ENCODE measurements at places on chromosomes 1 and 21.
A peak's percentile ranks its signal among the peaks of the same experiment; 100 is the strongest.

GRCh38 chr1:163650624-163651023, 328.9 kb downstream of the NUF2 start:
- DNase-seq, result no peak

- no peak for DNase-seq
Measured at GRCh38 chr1:159206110-159206509, 1.4 kb downstream of the ACKR1 start.

DNA sequence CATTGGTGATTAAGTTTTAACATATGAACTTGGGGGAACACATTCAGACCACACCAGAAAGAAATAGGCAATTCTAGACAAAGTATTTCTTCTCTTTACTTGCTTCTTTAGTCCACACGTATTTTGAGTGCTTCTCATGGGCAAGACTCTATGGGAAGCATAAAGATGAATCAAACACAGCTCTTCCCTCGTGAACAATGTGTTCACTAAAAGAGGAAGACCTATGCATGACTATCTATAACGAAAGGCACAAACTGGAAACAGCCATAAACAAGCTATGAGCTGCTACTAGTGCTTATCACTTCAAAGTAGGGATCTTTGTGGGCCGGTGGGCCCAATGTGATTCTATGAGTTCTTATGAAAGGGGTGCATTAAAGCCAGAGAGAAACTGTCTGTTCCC, 53.0 kb upstream of the PRDX6 start:
- no peak for DNase-seq

- DNase-seq, result no peak
Measured at GRCh38 chr1:153306303-153307220, 6.2 kb downstream of the PGLYRP3 start.

DNA sequence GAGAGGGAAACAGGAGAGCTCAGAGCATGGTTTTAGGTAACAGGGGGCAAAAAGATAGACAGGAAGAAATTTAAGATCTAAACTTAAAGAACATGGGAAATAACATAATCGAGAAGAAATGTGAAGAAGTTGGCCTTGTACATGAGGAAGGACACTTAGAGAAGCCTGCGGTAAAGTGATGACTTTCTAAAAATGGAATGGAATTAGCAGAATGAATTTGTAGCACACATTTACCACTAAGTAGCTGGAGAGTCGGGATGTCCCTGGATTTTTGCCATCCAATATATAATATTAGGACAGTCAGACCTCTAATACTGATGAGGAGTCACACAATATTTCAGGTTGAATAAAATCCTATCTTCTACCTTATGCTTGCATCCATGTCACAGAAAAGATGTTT, 77.7 kb upstream of the C1orf87 start:
- DNase-seq, result no peak

- no peak for DNase-seq
Measured at GRCh38 chr1:173798078-173798477, 26.4 kb upstream of the DARS2 start.

DNA sequence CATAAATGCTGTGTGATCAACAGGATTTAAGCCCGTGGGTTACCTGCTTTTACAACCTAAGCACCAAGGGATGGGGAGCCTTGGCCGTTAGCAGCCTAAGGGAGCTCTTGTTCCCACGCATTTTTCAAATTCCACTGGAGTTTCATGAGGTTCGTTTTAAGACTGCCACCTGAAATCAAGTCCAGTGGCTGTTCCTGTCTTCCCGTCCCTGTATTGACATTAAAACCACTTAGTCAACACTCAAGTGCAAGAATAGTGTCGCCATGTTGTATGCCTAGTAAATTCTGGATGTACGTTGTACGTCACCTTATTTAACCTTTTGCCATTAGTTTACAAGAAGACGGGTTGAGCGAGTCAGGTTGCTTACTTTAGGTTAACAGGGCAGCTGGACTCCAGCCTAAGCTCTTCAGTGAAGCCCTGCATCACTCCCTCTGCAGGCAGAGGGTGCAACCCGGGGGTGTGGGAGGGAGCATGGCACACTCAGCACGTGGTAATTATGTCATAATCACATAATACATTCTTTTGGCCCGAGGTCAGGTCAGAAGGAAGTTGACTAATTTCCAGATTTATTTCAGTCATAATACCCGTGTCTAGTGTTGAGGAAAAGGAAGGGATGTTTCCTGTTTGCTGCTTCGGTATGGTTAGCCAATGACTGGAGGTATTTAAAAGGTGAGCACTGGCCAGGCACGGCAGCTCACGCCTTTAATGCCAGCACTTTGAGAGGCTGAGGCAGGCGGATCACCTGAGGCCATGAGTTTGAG, 42.5 kb downstream of the CNST start:
- peak; percentile 99 for DNase-seq

- DNase-seq, result peak; percentile 53
Measured at GRCh38 chr1:26730695-26731094, 34.9 kb downstream of the ARID1A start.

GRCh38 chr1:36582066-36582755, 99.5 kb upstream of the CSF3R start:
- DNase-seq, result no peak

DNA sequence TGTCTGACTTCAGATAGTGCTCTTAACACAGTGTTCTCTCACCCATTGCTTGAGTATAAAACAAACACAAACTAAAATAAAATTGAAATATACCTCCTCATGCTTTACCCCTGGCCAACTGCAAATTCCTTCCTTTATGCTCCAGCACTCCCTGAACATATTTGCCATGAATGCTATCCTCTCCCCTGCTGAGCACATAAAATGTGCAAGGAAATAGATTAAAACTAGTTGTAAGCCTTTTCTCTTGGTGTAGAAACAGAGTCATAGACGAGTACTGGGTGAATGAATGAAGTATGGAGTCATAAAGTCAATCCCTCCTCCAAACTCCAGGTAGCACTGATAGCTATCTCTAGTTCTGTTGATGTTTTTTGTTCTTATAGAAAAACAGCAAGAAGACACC, 2.6 kb downstream of the GPR161 start:
- DNase-seq, result no peak

DNA sequence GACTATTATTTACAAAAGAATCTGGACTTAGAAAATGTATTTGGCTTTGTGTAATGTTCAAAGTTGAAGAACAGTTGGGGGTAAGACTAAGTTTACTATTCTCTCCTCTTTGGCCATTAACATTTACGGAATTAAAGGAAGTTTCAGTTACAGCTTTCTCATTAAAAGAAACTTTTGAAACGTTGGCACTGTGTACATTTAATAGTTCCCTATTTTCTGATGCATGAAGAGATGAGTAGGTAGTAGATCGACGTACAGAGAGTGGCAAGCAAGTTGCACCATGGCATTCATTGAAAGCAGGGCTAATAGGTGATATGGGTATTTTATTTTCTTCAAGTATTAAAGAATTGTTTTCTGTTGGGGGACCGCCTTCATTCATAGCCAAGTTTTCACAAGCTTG, 3.2 kb downstream of the ASPM start:
- DNase-seq, result no peak

- DNase-seq, result no peak
Measured at GRCh38 chr21:46627726-46628125, 7.7 kb upstream of the PRMT2 start.

GRCh38 chr1:82634266-82634665, 833.5 kb downstream of the ADGRL2 start:
- DNase-seq, result peak; percentile 0

DNA sequence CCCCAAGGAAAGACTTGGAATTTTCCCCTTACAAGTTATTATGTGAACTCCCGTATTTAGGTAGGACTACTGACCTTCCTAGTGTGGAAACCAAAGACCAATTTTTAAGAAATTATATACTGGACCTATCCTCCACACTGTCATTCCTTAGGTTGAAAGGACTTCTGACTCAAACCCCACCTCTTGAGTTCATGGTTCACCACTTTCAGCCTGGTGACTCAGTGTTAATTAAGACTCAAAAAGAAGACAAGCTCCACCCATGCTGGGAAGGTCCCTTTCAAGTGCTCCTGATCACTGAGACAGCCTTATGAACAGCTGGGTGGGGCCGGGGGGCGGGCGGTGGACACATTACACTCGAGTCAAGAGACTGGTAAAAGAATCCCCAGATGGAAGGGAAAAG, 113.2 kb downstream of the LRRC53 start:
- DNase-seq, result no peak

- no peak for DNase-seq
Measured at GRCh38 chr1:182256931-182257330, 134.7 kb downstream of the GLUL start.

- no peak for DNase-seq
Measured at GRCh38 chr1:56286956-56287355, 292.4 kb downstream of the PLPP3 start.

DNA sequence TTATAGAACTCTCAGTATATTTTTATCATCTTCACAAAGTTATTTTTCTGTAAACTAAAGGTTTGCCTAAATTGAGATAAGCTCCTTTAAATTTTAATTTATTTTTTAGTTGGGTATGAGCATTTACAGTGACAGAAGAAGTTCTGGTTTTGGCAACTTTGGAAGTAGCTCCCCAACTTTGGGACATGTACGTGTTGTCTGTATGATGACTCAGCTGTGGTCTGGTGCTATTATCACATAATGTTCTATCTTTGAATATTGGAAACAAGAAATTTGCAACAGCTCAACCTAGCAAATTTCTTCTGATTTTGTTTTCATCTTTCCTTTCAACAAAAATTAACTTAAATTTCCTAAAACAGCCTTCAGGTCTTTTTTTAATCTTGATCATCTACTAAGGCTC, 46.6 kb upstream of the C1orf105 start:
- peak; percentile 55 for DNase-seq

DNA sequence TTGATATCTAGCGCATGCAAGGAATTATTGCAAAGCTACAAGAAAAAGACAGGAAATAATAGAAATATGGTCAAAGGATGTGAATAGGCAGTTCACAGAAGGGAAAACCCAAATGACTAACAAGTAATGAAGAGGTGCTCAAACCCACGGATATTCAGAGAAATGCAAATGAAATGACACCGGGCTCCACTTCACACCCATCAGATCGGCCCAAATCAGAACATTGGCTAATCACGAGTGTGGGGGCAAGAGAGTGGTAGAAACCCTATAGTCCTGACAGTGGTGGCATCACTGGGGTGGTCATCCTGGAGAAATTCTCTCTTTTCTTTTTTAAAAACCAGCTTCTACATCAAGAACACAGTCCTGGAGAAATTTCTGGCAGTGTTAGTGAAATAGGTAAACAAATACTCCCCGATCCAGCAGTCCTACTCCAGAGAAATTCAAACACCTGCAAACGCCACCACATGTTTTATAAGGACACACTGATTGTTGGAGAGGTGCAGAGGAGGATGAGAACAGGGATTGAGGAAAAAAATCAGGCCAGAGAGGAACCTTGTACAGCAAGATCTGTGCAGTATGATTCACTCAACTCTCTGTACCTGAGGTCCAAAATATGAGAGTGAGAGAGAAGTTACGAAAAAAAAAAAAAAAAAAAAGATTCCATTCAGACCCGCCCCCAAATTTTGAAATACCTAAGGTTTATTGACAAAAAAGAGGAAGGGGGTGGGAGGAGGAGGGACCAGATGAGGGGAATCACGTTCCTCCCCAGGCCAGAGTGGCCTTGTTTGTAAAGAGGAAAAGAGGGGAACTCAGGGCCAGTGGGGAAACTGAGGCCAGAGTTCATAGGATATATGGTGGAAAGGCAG, 9.2 kb upstream of the TNFRSF1B start:
- no peak for DNase-seq

DNA sequence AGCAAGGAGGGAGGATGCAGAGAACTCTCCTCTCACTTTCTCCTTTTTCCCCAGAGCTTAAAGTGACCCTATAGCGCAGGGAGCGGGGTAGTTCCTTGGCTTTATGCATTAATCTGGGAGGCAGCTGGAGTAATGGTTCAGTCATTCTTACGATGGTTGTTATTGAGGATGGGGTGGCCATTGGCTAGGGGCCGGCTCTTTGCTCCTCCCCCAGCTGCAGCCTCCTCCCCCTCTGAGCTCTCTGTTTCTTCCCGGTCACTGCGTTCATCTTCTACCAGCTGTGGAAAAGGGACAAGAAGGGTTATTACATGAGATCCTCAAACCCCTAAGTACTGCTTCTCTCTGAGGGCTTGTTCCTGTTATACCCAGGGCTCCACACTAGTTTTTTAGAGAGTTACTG, 8.6 kb downstream of the CERS2 start:
- no peak for DNase-seq

DNA sequence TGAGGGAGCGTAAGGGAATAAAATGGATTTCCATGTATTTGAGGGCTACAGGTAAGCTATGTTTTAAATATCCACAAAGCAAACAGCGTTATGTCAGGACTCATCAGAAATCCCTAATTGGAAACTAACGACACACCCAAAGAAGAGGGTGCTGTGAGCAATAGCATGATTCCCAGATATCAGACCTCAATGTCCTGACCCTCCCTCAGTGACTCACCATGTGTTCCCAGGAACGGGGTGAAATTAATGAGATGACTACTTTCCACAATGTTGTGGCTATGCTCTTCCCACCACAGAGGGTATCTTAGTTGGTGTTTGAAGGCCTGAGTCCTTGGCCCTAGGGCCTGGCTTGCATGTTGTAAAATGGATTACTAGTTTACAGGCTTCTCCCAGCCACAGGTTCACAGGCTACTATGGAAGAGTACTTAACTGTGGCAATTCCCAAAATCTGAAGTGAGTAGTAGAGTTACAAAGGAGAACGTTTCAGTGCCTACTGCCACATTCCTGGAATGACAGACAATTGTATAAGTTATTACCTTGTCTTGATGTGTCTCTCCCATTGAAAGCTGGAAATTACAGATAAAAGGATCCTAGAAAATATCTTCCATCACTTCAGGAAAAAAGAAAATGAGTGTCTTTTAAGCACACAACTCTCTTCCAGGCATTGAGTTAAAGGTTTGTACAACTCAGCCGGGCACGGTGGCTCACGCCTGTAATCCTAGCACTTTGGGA, 1.7 kb upstream of the KRTAP11-1 start:
- no peak for DNase-seq

- no peak for DNase-seq
Measured at GRCh38 chr1:239952348-239953308, 139.1 kb upstream of the FMN2 start.

DNA sequence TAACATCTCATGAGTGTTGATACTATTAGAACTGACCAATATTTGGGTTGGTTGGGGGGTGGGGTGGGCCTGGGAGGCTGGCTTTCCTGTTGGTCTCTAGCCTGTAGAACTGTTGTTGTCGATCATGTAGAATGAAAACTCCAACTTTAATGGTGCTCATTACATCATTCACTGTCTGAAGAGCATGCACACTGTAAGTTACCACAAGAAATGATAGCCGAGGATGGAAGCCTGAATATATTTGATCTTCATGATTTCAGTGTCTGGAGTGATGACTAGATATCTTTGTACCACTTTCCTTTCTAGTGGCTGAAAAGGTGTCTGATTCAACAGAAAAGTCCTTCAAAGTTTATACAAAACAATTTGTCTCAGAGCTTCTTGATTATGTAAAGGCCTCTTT, 123.6 kb downstream of the XCL2 start:
- DNase-seq, result no peak

- DNase-seq, result no peak
Measured at GRCh38 chr1:230972855-230973271, 5.8 kb downstream of the TTC13 start.

Measured in fibroblast of villous mesenchyme (primary cell).